ENCODE measurements at places on chromosomes 5 and 9.
A peak's percentile ranks its signal among the peaks of the same experiment; 100 is the strongest.

DNA sequence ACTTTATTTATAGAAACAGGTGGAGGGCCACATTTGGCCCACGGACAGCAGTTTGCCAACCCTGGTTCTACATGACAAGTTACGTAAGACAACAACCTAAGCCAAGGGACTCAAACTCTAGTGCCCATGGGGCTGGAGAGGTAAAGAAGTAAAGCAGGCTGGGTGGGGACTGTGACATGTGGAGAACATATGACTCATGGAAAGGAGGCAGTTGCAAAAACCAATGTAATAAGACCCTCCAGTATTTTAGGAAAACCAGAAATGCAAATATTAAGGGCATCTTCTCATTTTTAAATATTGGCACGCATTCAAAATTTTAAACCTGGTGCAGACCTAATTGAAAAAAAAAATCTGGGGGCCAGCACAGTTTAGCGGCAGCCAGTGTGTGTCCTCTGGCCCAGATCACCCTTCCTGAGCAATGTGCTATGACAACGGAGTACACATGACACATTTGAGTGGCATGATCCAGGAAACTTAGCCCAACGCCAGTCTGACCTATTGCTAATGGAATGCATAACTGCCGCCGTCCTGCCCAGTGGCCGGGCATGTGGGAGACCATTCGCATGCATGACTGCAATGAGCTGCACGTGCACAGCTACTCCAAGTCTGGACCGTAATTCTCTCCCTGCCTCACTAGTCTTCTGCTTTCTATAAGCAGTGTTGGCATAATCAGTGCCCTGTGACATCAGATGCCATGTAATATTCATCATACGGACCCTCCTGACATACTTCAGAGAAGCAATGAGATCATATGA, 97.2 kb downstream of the SH3TC2 start:
- DNase-seq: no peak

DNA sequence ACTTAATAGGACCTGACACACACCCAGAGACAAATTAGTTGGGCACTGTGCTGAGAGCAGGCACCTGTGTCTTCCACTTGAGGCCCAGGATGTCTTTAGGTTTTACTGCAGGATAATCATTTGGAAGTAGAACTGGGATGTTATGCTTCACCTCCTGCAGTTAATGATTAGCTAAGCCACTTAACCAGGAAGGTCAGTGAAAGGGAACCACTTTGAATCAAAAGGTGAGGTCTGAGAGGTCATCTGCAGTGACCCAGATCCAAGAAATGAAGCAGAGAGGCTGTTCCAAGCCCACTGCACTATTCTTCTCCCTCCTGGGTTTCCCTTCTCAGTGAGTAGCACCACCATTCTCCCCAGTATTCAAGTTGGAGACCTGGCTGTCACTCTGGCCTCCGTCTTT, 110.5 kb downstream of the SNX18 start:
- DNase-seq: no peak

DNA sequence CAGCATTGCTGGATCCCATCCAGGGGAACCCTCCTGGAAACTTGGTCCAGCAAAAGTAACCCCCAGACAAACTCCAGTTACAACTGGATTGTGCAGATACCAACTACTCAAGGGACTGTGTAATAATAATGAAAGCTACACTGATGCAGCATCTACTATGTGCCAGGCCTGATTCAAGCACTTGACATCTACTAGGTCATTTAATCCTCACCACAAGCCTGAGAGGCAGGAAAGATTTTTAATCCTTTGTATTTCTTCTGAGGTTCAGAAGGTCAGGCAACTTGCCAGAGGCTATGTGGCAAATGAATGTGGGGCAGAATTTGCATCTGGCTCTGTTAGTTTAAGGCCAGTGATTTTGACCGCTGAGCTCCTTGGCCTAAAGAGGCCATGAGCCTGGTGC, 29.5 kb upstream of the FOXI1 start:
- DNase-seq: no peak

DNA sequence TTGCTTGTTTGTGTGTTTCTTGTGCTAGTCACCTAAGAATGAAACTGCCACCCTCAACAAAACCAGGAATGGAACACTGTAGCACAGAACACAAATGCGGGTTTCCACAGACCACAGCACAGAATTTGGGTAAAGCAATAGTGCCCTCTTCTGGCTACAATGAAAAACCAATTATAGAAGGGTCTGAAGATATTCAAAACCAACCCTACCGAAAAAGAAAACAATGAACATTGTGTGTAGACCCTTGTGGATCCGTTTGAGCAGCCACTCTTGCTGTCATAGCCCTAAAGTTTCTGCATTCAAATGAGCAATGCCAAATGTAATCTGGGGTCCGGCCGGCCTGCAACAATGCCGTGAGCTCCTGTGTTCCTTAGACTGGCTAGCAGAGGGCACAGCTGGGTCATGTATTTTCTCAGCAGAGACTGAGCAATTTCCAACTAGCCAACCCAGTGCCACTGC, 8.3 kb upstream of the ENC1 start:
- DNase-seq: peak; percentile 75

- DNase-seq: no peak
Measured at GRCh38 chr5:180586204-180586603, 5.1 kb downstream of the SCGB3A1 start.

DNA sequence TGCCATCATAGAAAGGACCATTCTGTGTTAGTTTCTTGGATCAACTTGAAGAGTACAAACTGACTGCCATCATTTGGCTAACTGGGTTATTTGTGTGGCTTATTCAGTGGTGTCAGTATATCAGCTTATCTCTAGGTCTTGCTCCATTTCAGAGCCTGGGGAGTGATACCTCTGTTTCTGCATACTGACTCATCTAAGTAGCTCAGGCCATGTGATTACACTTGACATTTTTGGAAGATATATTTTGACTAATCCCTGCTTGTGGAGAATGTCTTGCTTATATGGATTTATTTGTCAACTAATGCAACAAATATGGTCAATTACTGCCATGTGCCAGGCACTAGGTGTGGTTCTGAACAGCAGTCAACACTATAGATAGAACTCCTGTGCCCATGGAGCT, 311.7 kb downstream of the YTHDC2 start:
- DNase-seq: no peak

DNA sequence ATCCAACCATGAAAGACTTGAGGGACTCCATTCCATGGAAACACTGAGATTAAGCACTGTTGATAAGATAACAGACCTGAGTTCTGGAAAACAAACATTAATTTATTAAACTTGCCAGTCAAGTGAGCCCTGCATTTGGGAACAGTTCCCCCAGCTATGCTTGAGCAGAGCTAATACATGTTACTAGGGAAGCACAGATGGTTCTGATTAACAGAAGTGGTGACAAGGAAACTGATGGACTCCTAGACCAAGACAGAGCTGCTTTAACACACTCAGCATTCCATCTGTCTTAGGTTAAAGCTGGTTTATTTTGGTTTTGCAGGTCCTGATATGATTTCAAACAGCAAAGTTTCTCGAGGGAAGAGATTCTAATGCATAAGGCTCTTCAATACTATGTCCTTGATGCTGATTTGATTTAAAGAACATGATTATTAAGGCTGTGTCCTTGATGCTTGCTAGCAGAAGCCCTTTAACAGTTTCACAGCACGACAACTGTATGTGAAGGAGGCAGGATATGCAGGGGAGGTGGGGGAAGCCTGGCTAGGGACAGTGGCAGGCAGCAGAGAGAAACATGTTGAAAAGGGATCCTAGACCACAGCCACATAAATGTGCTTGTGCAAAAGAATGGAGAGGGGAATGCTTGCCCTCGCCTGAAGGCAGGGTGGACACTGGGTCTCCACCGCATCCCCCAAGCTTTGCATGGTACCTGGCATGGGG, 66.2 kb downstream of the ACTBL2 start:
- no peak for DNase-seq

GRCh38 chr9:87614397-87614796, 111.5 kb upstream of the CTSL start:
- DNase-seq: no peak

DNA sequence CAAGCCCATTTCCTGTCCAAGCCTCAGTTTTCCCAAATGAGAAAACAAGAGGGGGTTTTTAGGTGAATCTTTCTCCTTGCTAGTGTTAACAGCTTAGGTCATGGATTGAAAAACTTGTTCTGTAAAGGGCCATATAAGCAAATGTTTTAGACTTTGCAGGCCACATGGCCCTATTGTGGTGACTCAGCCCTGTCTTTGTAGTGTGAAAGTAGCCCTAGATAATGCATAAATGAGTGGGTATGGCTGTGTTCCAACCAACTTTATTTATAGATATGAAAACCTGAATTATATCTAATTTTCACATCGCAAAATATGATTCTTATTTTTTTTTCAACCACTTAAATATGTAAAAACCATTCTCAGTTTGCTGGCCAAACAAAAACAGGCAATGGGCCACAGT, 6.9 kb upstream of the BARX1 start:
- no peak for DNase-seq

DNA sequence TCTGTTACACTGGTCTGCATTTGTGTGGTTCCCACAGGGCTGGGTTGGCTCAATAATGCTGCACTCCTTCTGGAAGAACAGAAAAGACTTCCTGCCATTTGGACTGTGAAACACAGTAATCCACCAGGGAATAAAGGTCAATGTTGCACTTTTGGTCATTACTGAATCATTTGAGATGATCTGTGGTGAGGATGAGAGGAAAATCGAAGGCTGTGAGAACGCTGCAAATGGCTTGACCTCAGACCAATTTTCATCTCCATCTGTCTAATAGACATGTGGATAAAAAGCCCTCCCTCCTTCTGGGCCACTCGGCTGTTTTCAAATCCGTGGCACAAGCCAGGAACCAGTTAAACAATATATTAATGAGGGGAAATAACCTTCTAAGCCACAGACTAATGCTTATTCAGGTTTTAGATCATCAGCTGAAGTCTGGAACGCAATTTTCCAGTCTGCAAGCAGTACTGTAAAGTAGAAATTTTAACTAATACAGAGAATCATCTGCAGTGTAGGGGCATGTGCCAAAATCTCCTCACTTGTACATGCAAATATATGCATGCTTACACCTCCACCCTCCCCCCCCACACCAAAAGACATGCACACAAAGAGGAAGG, 20.2 kb downstream of the TLE1 start:
- peak; percentile 3 for DNase-seq

GRCh38 chr9:100268271-100268670, 84.5 kb downstream of the TEX10 start:
- no peak for DNase-seq

DNA sequence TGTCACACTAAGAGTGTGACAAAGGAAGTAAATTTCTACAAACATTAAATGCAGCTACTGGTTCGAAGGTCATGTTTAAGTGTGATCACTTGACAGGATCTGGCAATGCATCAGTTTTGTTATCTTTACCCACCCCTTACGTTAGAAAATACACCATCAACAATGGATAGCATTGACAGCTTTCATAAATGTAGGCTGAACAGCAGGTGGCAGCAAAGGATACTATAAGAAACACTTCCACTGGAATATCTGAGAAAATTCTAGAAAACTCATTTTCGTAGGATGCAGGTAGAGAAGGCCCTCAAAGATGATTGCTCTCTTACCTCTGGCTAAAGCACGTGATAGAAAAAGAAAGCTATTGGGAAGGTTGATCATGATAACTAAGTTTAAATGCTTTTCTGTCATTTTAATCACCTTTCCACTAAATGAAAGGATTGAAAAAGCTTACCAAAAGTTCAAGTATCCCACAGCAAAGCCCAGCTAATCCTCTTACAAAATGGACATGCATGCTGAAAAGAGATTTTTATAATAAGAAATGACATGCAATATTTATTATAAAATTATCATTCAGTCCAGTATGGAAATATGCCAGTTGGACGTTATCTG, 292.5 kb downstream of the PARP8 start:
- DNase-seq: peak; percentile 21

- no peak for DNase-seq
Measured at GRCh38 chr5:125536582-125536981, 790.1 kb upstream of the ZNF608 start.

- no peak for DNase-seq
Measured at GRCh38 chr5:170265522-170265921, 32.1 kb downstream of the LCP2 start.

DNA sequence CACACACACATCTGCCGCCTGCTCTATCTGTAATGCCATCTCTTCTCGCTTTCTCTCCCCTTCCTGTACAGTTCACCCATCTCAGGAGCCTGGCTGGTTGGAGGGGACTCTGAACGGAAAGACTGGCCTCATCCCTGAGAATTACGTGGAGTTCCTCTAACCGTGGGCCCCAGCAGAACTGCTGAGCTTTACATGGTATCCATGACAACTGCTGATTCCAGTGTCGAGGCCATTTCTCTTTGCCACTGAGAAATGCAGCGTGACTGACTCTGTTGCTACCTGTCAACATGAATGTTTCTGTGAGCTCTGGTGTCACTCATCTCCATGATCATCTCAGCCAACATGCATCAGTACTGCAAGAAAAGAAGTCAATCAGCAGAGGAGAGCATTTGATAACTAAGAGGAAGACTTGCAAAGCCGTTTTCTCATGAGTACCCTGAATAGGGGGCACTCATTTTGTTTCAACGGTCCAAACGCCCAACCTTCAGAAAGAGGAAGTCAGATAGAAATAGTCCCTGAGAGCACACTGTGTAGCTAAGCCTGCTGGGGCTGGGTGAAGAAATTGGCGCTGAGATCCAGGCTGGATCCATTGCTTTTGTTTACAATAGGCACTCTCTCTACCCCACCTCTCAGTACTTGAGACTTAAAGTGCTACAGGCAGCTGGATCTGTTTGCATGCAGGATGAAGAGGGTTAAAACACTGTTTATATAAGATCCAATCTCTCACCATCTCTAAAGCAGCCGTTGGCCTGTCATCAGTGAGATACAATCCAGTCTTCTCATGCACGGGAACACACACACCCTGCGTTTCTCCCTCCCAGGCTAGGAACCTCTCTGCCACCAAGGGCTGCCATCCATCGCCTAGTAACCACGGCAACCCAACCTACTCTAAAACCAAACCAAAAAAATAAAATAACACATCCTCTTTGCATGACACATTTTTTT, 180.9 kb downstream of the NR3C1 start:
- DNase-seq: no peak

- DNase-seq: no peak
Measured at GRCh38 chr5:148875205-148875875, 48.9 kb downstream of the ADRB2 start.

GRCh38 chr9:100213730-100214477, 114.9 kb downstream of the INVS start:
- DNase-seq: no peak

DNA sequence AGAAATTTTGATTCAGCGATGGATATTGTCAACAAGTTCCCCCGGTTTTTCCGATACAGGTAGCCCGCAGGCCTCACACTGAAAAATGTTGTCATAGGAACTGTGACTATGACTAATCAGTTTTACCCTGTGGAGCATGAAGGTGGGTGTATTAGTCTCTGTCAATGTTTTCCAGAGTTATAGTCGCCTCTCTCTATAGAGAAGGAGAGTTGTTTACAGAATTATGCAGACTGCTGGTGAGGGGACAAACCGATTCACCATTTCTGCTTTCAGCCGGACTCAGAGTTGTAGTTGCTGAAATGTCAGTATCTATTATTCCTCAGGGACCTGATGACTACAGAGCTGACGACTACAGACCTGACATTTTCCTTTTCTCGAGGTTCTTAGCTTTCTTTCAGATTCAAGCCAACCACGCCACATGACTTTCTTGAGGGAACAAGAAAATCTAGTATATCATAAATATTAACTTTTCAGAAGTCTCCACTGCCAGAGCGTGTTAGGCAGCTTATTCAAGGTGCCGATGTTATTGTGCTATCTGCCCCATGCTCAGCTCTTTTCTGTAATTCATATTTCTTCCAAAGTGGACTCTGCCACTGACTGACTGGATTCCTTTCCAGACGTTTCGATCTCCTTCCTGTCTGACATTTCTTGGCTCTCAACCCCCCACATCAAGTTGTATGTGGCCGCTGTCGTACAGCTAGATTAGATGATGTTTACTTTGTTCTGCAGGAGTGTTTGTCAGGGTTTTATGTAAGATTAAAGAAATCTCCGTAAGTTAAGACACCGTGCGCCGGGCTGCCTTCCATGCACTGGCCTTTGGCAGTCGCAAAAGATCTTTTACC, 178.1 kb downstream of the FGF1 start:
- no peak for DNase-seq
